ENCODE measurements at places on chromosomes 6 and 20.

DNA sequence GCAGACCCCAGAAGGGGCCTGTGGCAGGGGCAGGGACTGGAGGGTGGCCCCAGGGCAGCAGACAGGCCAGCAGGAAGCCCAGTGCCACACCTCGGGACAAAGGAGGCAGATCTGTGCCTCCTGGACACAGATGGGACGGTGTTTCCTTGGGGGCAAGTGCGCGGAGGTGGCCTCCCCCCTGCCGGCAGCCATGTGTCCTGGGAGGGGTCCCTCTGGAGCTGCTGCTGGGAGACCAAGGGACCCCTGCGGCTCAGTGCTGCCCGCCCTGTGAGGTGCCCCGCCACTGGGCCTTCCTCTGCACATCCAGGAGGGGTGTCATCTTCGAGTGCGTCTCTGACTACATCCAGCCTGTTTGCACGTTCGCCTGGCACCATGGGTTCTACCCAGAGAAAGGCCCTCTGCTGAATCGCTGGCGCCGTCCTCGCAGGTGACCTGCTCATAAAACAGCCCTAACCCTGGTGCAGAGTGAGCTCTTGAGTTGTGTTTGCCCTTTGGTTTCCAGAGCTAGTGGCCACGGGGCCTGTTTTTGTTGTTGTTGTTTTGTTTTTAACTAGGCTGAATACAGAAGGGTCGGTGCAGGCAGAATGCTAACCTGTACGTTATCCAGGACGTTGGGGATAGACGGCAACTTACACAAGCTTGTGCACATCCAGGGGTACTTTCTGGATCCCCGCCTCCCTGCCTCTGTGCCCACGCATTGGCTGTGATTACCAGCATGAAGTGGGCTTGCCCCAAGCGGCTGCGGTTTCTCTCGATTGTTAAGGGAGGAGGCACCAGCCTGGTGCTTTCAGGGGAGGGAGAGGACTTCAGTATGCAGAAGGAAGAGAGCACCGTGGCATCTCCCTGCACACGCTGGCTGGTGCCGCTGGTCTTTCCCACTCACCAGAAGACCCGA, 1.3 kb upstream of the KCNQ2 start:
- DNase-seq: no peak

- no peak for DNase-seq
Observed at GRCh38 chr6:142171351-142171750, 24.3 kb downstream of the VTA1 start.

DNA sequence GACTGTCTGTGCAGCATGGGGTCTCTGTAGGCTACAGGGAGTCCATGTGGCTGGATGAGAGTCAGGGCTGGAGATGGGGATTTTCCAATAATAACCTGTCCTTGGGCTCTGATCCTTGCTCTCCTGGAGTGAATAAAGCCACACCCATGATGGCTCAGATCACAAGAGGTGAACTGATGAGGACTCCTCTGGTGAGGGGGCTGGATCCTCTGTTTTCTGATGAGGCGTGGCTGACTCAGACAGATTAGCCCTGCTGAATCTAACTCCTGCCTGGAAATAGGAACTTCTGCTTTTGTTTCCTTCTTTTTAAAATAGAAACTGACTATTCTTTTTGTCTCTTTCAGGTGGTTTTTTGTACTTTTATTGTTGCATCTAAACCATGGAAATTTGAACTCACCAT, 27.0 kb downstream of the CST9L start:
- no peak for DNase-seq

- DNase-seq: no peak
Observed at GRCh38 chr6:167827583-167828324, 1.0 kb downstream of the AFDN start.

DNA sequence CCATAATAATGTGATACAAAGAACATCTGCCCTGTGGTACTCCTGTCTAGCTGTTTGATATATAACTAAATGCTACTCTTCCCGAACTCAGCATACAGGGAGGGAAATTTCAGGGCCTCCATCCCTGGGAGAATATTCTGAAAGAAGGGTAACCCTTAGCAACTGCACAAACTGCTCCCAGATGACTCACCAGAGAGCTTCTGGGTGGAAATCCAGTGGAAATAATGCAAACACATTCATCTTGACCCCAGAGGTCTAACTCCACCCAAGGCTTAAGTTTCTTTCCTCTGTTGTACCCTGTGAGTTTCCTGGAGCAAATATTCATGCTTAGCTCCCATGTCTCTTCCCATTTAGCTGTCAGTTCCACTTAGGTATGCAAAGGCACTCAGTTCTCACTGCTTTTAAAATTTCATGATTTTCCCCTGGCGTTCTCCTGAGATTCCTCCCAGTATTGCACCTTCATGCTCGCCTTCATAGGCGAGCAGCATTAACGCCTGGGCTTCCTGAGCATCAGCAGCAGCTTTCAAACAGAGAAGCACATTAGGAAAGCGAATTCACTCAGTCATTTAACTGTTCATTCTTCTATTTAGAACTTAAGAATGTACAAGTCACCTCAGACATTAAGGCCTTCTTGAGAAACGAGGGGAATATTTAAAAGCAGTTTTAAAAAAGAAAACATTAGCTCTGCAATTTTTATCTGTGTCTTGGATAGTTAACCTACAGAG, 43.8 kb upstream of the LAMA4 start:
- no peak for DNase-seq

- no peak for DNase-seq
Observed at GRCh38 chr6:62357835-62358234, 71.8 kb upstream of the KHDRBS2 start.

GRCh38 chr6:49849213-49849907, 17.0 kb downstream of the CRISP1 start:
- DNase-seq: no peak

GRCh38 chr6:1515280-1515679, 94.4 kb upstream of the FOXC1 start:
- DNase-seq: no peak

DNA sequence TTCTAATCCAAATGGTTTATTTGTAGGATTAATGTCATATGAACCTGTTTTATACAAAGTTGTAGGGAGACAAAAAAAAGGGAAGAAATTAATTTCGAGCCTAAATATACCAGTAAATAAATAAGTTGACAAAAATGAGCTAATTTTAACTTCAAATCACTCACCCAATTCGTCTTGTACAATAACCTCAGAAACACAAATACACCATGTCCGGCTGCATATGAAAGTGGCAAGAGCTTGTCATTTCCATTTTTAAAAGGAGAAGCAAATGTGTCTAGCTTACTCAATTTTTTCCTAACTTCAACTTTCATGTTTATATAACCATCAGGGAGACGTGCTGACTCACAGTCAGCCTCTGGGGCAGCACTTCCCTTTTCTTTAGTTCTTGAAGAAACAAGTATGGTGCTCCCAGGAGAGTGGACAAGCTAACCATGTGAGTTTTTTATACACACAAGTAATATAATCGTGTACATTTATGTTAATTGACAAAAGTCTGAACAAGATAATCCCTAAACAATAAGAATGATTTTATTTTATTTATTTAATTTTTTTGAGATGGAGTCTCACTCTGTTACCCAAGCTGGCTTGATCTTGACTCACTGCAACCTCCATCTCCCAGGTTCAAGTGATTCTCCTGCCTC, 55.5 kb upstream of the SGK1 start:
- no peak for DNase-seq

GRCh38 chr20:13659288-13659687, 20.6 kb upstream of the TASP1 start:
- DNase-seq: no peak

- DNase-seq: no peak
Observed at GRCh38 chr20:10454151-10454750, 19.1 kb downstream of the SLX4IP start.

DNA sequence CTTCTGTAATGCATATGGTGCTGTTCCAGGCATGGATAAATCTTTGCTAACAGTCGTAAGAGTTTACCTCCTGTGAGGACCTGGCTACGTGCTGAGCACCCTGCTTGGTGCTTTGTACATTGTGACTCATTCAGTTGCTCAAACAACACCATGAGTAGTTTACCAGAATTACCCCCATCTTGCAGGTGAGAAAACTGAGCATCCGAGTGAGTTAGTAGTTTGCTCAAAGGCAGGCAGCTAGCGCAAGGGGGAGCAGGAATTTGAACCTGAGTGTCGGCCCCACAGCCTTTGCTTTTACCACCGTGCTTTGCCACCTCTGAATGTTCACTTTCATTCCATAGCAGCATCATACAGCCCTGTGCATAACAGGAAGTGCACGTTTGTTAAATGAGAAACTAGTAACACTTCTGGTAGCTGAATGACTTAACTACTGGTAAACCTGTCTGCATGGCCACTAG, 121.9 kb downstream of the MTHFD1L start:
- no peak for DNase-seq

DNA sequence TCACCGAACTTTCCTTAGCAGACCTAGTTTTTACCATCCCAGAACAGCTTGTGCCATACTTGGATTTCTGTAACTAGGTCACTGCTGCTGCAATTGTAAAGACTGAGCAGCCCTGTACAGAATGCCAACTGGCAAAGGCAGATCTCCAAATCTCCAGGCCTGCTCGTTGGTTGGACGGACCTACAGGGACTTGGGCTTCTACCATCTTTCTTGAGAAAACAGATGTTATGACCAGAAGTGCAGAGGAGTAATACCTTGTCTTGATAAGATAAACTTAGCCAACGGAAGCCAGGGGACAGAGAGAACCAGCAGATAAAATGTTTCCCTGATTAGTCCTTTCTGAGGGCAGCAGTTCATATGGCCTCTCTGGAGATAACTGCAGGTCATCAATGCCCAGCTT, 304.1 kb downstream of the RFPL4B start:
- peak; percentile 9 for DNase-seq

- DNase-seq: no peak
Observed at GRCh38 chr6:39933669-39934130, 562 bp downstream of the MOCS1 start.

GRCh38 chr6:111727041-111727440, 121.4 kb upstream of the TRAF3IP2 start:
- no peak for DNase-seq
